Astrocyte of the spinal cord (primary cell): ENCODE measurements at places on chromosomes 16 and 17.

DNA sequence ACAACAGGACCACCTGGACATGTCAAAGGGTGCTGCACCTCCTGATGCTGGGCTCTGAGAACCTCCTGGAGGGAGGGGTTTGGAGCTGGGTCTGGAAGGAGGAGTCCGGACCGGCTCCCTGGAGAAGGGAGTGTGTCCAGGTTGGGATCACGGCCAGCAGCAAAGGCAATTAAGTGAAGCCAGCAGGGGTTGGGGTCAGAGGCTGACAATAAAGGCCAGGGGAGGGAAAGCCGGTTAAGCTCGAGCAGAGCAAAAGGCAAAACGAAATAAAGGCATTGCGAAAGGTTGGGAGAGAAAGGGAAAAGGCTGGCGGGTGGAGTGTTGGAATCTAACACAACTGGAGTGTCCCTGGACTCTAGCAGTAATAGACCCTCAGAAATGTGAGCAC is 992 bp upstream of the CACNG4 start:
- DNase-seq, result no peak

DNA sequence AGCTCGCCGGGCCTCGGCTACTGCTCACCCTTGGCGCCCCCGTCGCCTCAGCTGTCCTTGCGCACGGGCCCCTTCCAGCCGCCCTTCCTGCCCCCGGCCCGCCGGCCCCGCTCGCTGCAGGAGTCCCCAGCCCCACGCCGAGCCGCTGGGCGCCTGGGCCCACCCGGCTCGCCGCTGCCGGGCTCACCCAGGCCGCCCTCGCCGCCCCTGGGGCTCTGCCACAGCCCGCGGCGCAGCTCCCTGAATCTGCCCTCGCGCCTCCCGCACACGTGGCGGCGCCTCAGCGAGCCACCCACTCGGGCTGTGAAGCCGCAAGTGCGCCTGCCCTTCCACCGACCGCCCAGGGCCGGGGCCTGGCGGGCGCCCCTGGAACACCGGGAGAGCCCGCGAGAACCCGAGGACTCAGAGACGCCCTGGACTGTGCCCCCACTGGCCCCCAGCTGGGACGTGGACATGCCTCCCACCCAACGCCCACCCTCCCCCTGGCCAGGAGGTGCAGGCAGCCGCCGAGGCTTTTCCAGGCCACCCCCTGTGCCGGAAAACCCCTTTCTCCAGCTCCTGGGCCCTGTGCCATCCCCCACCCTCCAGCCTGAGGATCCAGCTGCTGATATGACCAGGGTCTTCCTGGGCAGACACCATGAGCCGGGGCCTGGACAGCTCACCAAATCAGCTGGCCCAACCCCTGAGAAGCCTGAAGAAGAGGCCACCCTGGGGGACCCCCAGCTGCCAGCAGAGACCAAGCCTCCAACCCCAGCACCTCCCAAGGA is 12.8 kb downstream of the MYO15A start:
- DNase-seq, result no peak

DNA sequence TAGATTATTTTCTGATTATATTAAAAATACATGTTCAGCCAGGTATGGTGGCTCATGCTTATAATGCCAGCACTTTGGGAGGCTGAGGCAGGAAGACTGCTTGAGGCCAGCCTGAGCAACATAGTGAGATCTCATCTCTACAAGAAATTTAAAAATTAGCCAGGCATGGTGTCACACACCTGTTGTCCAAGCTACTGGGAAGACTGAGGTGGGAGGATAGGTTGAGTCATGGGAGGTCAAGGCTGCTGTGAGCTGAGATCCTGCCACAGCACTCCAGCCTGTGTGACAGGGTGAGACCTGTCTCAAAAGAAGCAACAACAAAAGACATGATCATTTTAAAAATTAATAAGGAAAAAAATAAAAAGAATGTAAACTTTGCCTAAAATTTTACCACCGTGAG is 40.7 kb downstream of the PRAC1 start:
- DNase-seq, result no peak

- peak; percentile 95 for DNase-seq
Measured at GRCh38 chr16:57341441-57342303, 16.9 kb upstream of the CCL22 start.

DNA sequence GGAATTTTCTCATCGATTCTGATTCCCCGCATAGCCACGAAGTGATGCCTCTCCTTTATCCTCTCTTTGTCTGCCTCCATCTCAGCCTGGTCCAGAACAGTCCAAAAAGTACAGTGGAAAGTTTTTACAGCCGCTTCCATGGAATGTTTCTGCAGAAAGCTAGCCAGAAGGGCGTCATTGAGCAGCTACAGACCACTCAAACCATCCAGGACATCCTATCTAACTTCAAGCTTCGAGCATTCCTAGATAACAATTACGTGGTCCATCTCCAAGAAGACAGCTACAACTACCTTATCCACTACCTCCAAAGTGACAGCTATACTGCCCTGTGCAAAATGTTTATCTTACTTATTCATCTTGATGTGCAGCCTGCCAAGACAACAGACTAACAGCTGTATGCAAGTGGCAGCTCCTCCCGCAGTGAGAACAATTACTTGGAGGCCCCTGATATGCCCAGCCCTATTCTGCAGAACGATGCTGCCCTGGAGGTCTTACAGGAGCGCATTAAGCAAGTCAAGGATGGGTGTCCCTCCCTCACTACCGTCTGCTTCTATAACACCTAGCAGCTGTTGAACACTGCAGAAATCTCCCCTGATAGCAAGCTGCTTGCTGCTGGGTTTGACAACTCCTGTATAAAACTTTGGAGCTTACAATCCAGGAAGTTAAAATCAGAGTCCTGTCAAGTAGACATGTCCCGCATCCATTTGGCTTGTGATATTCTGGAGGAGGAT is 38.9 kb downstream of the SLFN12L start:
- DNase-seq, result no peak

- no peak for DNase-seq
Measured at GRCh38 chr16:10245002-10245401, 62.8 kb upstream of the GRIN2A start.

GRCh38 chr16:59552164-59552563 is 818.0 kb upstream of the GOT2 start:
- DNase-seq, result no peak

GRCh38 chr17:34920676-34921075 is 40.6 kb downstream of the CCT6B start:
- DNase-seq, result no peak

DNA sequence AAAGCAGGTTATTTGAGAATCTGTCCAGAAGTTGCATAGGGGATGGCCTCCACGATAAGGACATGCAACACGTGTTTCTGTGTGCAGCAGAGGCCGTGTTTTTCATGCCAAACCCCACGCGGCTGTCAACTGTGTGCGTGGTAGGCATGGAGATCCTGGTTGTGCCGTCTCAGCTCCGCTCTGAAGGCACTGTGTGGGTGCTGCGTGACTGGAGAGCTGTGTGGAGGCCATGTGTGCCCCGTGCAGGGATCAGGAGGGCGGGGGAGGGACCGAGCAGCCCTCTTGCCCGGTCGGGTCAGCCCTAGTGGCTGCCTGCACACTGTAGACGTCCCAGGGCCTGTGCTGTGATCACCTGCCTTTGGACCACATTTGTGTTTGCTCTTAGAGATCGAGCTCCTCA is 74.5 kb downstream of the SEC14L1 start:
- DNase-seq, result no peak
